ENCODE measurements at places on chromosomes 13 and 19.

GRCh38 chr13:77374786-77375185, 47.9 kb upstream of the MYCBP2 start:
- DNase-seq, result no peak

DNA sequence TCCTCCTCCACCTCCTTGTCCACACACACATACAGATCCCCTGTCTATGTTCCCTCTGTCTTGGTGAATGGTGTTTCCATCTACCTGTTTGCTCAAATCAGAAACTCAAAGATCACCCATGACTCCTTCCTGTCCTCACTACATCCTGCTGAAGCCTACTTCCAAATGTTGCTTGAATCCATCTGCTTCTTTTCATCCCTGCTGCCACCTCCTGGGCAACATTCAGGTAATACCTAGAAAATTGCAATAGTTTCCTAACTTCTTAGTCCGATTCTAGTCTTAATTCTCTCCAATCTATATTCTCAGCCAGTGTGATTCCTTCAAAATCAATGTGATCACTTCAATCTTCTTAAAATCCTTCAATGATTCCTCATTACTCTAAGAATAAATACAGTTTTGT, 155.5 kb upstream of the STARD13 start:
- DNase-seq, result no peak

DNA sequence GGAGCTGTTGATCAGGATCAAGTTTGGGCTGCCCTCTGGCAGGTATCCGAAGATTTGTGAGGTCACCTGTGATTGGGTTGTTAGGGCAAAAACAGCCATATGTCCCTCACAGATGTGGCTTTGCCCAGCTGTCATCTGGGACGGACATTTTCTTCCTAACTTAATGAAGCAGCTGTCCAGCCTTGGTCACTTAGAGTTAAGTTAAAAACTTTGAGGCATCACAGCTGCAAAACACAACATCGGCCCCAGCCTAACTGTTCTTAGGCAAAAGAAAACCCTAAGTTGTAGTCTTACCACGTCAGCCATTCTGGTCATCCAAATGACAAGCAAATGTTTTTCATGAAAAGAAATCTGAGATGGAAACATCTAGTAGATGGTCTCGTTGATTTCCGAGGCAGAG, 318.4 kb downstream of the DCLK1 start:
- DNase-seq, result no peak

- no peak for DNase-seq
Measured at GRCh38 chr19:17902701-17903100, 30.1 kb upstream of the CCDC124 start.

DNA sequence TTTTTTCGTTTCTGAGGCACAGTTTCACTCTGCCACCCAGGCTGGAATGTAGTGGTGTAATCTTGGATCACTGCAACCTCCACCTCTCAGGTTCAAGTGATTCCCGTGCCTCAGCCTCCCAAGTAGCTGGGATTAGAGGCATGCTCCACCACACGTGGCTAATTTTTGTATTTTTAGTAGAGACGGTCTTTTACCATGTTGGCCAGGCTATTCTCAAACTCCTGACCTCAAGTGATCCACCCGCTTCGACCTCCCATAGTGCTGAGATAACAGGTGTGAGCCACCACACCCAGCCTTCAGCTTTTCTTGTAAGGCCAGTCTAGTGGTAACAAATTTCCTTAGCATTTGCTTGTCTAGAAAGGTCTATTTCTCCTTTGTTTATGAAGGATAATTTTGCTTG, 46.2 kb downstream of the ZNF568 start:
- no peak for DNase-seq

GRCh38 chr19:54312011-54312410, 955 bp downstream of the LILRA5 start:
- no peak for DNase-seq

DNA sequence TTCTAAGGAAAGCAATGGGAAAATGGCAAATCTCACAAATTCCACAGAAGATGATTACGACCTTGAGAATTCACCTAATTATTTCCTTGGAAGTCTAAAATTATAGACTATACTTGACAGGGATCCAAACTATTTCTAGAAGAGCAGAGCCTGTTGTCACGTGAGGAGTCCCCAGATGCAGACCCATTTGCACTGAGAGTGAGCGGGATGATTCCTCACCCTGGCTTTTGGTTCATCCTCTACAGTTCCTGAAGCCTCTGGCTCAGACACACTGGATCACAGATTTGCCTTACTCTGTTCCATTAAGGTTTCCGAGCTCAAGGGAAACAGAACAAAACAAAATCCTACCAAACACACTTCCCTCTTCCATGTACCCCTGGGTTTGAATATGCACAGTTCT, 23.0 kb upstream of the CYSLTR2 start:
- DNase-seq, result no peak

DNA sequence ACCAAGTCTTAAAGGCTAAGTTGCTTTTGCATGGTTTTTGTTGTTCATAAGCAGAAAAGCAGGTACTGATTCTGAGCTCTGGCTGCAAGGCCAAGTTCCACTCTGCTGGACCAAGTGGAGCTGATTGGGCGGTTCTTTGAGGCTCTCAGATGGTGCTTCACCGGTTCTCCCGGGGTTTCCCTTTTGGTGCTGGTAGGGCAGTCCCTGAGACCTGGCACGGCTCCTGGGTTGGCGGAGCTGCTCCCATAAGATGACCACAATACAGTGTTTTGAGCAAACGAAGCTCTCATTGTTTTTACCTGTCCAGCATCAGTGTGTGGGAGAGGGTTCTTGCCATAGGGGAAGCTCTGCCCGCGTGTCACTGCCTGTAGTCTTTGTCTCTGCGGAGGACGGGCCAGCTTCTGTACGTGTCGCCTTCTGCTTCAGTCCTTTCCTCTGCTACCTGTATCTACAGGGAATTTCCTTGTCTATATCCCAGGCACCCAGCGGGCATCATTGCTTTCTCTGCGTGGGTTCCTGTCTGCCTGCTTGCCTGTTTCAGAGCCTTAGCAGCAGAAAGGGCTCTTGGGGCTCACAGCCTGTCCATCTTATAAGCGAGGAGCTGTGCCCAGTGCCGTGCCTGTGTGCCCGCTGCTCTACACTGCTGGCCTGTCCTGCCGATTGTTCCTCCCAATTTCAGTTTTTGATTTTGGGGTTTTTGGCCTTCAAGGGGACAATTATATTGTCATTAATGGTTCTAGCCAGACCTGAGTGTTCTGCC, 2.3 kb downstream of the U2AF2 start:
- no peak for DNase-seq

DNA sequence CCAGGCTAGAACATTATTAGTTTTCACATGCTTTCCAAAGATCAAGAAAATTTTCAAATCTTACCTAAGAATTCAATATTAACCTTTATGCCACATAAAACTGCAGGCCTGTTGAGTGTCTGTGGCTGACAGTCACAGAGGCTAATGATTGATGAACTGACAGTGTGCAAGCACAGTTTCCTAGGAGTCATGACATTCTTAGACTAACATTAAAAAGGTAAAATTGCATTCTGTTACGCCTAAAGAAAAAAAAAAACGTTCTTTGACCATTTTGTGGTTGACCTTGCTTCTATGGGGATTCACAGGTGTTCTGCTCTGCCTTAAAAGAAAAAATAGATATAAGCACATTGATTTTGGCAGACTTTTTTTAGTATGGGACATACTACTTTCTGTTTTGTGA, 1776.2 kb downstream of the PCDH9 start:
- no peak for DNase-seq

DNA sequence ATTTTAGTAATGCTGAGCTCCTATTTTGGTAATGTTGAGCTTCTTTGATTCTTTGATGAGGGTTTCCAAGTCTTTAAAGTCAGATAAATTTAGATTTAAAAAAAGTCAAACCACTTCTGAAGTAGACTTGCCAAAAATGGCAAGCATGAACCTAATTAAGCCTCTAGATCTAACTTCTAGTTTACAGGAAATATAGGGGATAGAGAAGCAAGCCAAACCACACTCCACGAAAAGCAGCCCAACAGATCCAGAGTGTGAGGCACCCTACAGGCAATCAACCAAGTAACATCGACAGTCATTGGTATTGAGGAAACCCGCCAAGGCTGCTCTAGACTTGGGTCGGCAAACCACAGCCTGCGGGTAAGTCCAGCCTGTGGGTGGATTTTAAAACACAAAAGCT, 3.7 kb downstream of the GGACT start:
- no peak for DNase-seq

DNA sequence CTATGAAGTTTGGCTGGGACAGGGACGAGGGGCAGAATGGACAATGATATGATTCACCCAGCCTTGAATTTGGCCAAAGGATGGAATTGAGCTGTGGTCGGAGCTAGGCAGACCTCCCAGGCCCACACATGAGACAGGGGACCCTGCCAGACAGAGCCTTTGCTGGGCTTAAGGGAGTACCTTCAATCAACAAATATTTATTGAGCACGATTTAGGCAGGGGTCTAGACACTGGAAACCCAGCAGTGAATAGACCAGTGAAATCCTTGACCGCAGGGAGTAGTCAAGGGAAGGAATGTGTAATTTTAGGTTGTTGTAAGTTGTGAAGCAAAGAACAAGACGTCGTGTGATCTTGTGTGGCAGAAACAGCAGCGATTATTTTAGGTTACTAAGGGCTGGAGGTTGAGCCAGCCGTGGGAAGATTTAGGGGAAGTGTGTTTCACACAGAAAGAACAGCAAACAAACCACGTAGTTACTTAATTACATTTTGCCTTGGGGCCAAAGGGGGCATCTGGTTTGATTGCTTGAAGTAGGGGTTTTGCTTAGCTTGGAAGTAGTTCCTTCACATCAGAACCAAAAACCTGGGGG, 16.9 kb upstream of the AP1M2 start:
- no peak for DNase-seq

- DNase-seq, result peak; percentile 59
Measured at GRCh38 chr13:27372896-27373295, 51.5 kb upstream of the GTF3A start.

DNA sequence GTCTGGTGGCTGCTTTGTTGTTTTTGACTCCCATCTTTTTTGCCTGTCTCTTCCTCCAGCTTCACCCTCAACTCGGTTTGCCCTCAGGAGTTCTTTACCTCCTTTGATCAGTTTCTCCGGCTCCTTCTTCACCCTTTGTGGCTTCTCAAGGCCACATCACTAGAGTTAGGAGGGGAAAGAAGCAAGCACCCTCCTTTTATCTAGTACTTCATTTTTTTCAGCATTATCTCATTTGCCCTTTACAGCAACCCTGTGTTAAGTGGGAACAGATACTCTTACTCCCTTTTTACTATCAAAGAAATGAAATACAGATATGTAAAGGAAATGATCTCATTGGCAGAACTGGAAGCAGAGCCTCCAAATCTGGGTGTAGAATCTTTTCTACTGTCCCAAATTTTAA, 26.9 kb downstream of the RAP2A start:
- no peak for DNase-seq

GRCh38 chr13:100917011-100917410, 242.4 kb upstream of the TMTC4 start:
- no peak for DNase-seq

DNA sequence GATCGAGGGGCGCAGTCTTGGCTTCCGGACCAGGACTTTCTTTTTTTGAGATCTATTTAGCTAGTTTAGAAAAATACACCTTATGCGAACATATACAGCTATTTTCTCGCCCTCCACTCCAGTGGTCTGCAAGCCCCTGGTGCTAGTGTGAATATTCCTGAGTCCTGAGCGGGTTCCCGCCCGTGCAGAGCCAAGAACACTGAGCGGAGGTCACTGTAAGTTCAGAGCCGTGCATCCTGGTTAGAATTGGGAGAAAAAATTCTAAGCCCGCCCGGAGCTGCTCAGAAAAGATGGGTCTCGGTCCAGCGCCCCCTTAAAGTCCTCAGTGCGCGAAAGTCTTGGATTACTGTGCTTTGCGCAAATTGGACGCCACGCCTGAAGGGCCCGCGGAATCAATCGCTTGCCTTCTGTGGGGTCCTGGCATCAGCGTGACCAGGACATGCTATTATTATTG, 117.7 kb downstream of the KCNRG start:
- no peak for DNase-seq

- no peak for DNase-seq
Measured at GRCh38 chr13:113616281-113616906, 31.8 kb downstream of the TFDP1 start.

All from NCI-H1436 (cell line).